ENCODE measurements at places on chromosomes 1 and 21.

DNA sequence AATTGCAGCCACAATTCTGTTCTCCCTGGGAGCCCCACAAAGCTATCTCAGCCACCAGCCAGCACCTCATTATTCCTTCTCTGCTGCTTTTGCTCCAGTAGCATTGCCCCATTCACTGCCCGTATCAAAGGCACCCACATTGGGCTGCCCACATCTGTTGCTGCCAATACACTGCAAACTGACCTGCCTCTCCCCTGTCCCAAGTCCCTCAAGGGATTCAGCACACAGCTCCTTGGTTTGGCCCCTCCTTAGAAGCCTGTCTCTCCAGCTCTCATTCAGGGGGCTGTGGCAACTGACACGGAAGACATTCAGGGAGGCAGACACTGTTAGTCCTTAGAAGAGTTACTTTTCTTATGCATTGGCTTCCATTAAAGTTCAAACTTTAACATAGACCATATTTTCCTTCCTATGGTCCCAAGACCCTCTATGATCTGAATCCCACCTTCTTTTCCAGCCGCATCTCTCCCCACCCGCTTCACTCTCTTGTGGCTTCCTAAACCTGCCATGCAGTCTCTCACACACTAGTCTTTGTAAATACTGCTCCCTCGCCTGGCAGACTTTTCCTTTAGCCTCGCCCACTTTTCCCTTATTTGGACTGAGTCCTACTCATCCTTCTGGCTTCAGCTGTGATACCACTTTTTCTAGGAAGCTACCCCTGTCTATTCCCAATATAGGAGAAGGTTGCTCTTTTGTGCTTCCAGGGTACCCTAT, 19.3 kb upstream of the KLHDC8A start:
- no peak for DNase-seq

- DNase-seq: no peak
Measured at GRCh38 chr1:109732390-109732881, 8.4 kb downstream of the GSTM3 start.

DNA sequence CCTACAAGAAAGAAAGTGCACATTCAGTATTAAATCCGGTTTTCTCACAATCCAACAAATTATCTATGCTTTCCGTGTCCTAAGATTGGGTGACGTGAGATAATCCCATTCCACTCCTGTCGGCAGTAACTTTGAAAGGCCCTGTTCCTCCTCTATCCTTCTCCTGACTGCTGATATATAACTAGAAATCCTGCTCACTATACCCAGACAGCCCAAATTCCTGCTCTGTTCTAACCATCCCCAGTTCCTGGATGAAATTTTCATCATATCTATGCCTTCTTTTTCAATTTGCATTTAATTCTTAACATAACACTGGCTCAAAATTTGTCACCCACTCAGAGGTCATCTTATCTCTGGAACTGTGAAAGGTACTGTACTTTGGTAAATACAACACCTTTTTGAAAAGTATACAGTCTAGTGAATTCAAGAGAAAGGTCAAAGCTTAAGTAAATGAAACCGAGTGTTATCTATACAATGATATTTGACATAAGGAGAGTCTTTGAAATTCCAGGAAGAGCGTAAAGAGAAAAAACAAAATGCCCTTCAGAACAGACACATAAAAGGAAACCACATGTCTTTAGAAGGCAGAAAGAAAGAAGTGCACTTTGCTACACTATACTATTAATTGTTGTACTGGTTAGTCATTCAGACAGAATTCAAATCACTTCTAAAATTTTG, 200.5 kb upstream of the NEGR1 start:
- no peak for DNase-seq

DNA sequence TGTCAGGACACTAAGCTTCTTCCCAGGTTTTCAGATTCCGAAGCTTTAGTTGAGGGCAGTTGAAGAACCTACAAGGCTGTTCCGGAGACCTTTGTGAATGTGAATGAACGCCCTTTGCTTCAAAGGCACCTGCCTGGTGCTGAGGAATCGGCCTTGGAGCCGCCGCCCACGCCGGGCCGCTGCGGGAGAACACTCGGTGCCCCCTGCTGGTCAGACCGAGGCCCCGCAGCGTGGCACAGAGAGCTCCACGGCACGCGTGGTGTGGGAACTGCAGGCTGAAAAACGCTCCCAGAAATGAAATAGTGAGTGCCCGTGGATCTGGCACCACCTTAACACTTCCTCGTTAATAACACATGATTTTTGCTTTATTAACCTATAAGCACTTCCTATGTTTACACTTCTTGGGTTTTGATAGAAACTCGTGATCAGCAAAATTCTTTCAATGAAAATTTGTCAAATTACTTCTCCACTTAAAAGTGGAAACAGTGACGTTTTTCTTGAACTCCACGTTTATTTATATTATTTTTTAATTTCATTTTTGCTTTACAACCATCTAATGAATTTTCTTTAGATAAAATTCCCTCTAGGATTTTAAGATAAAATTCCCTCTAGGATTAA, 460.6 kb downstream of the DSCAM start:
- DNase-seq: no peak

- no peak for DNase-seq
Measured at GRCh38 chr1:44677201-44677766, 2.8 kb downstream of the ARMH1 start.
